Fibroblast of upper back skin (primary cell): ENCODE measurements at places on chromosomes 2 and 18.

- DNase-seq: no peak
Observed at GRCh38 chr2:23712756-23713151, 214.2 kb downstream of the ATAD2B start.

GRCh38 chr18:37574113-37574512 lies 8.5 kb upstream of the CELF4 start:
- DNase-seq: no peak

- no peak for DNase-seq
Observed at GRCh38 chr2:37600735-37601134, 70.7 kb downstream of the CDC42EP3 start.

GRCh38 chr2:11753886-11754699 lies 7.7 kb downstream of the LPIN1 start:
- DNase-seq: peak; percentile 36

GRCh38 chr2:234699456-234699855 lies 202.6 kb upstream of the ARL4C start:
- DNase-seq: no peak

GRCh38 chr18:47253101-47253654 lies 1.7 kb upstream of the SKOR2 start:
- DNase-seq: no peak

DNA sequence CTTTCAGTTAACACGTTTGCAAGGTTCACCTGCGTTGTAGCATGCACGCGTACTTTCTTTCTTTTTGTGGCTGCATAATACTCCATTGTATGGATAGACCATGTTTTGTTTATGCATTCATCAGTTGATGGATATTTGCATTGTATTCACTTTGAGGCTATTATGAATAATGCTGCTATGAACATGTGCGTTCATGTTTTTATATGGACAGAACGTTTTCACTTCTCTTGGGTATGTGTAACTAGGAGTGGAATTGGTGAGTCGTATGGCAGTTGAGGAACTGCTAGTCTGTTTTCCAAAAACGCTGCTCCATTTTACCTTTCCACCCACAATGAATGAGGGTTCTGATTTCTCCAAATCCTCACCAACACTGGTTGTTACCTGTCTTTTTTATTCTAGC lies 244.3 kb downstream of the GLI2 start:
- DNase-seq: no peak

DNA sequence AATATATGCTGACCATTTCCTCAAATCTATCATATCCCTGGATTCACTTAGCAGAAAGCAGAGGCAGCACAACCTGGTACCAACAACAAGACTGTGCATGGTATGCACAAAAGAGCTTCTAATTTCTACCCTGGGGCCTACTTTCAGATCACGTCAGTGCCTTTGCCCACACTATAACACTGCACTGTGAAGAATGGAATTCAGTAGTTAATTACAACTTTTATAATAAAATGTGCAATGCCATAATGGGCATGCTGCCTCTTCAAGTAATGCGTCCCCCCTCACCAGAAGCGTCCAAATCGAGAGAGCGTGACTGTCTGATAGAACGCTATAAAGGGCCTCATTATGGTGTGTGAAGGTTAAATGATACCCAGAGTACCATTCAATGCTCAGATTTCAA lies 328.1 kb upstream of the PKDCC start:
- no peak for DNase-seq

DNA sequence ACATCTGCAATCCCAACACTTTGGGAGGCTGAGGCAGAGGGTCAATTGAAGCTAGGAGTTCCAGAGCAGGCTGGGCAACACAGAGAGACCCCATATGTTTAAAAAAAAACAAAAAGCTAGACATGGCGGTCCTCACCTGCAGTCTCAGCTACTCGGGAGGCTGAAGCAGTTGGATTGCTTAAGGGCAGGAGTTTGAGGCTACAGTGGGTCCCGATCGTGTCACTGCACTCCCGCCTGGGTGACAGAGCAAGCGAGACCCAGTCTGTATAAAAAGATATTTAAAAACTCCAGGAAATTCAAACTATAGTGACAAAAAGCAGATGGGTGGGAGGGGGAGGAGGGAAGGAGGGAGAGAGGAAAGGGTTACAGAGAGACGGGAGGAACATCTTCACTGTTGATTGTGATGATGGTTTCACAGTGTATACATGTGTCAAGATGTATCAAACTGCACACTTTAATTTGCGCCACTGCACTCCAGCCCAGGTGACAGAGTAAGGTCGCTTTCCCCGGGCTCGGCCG lies 942 bp upstream of the ZNF236 start:
- no peak for DNase-seq

DNA sequence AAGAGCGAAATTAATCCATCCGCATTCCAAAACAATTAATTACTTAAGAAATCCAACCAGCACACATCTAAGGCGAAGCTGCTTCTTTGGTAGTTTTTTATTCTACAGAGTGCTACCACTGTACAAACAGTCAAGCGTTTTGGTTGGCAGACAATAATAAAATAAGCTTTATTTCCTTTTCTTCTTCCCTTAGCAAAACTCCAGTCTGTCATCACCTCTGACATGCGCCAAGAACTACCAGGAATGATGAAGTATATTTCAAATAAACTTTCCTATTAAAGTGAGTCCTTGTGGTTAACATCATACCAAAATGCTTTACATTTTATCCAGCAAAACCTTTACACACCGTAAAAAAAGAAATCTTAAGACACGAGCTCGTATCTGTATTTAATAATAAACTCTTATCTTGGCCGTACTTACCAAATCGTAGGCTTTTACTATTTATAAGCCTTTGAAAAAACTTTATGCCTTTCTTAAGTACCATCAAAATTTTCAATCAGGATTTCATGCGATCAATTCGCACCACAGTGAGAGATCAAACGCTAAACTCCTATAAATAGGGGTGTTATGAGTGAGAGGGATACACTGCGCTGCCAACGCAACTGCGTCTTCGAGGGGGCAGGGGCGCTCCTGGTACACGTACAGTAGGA lies 1.3 kb downstream of the ATL2 start:
- peak; percentile 63 for DNase-seq

GRCh38 chr2:228039752-228040534 lies 141.5 kb downstream of the SPHKAP start:
- peak; percentile 12 for DNase-seq

DNA sequence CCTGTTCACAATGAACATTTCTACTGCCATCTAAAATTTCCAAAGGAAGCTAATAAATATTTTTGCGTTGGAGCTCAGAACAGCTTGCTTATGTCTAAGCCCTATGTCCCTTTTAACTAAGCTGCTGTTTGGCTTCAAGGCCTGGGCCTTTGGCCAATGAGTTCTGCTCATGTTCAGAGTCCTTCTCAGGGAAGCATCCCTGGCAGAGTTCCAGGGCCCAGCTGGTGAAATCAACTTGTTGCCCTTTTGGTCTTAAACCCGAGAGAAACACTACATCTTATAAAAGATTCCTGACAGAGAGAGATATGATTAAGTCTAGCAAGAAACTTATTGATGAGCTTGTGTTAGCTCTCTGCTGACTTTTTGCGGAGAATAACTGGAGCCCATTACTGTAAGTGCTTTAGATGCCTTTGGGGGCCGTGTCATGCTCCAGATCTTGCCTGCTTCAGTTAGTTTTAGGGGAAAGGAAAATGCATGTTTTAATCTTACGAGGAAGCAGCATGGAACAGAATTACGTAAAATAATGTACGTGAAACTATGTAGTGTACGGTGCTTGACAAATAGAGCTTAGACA lies 102.5 kb upstream of the NOSTRIN start:
- peak; percentile 71 for DNase-seq

- DNase-seq: no peak
Observed at GRCh38 chr2:42882756-42883155, 90.4 kb upstream of the HAAO start.

DNA sequence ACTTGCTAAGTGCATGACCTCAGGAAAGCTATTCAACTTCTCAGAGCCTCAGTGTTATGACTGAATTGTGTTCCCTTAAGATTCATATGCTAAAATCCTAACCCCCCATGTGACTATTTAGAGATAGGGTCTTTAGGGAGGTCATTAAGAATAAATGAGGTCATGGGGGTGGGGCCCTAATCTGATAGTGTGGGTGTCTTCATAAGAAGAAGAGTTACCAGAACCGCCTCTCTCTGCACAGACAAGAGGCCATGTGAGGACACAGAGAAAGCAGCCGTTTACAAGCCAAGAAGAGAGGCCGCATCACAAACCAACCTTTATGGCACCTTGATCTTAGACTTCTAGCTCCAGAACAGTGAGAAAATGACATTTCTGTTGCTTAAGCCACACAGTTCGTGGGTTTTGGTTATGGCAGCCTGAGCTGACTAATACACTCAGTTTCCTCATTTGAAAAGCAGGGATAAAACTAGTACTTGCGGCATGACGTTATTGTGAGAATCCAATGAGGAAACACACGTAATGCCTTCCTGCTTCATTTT lies 9.9 kb downstream of the SH2D6 start:
- no peak for DNase-seq

- no peak for DNase-seq
Observed at GRCh38 chr18:32698153-32698552, 74.7 kb downstream of the KLHL14 start.

GRCh38 chr2:29196792-29197788 lies 81.9 kb downstream of the CLIP4 start:
- DNase-seq: peak; percentile 64

- DNase-seq: peak; percentile 39
Observed at GRCh38 chr18:49892148-49892924, 79.0 kb upstream of the ACAA2 start.

GRCh38 chr2:113780472-113780871 lies 24.0 kb upstream of the SLC35F5 start:
- no peak for DNase-seq

- no peak for DNase-seq
Observed at GRCh38 chr2:37307500-37307899, 17.1 kb downstream of the PRKD3 start.

- DNase-seq: peak; percentile 4
Observed at GRCh38 chr18:65721619-65722018, 29.2 kb upstream of the CDH7 start.

DNA sequence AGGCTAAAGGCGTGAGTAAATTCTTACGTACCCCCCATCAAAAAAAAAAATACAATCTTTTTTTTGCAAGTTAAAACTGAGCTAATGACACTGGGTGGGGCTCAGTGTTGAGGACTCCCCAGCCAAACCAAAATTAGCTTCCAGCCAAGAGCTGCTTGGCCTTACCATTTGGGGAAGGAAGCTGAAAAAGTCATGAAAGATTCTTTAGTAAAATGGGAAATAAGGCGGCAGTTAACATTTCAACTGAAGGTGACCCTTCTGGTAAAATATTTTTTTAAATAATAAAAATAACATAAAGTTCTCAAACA lies 16.4 kb downstream of the SMAD7 start:
- no peak for DNase-seq
